GM18507 (cell line): ENCODE measurements at places on chromosomes 7 and 10.

GRCh38 chr7:85014936-85015660 lies 171.8 kb downstream of the SEMA3D start:
- no peak for DNase-seq

GRCh38 chr10:28948046-28948445 lies 270.7 kb downstream of the BAMBI start:
- DNase-seq = no peak

DNA sequence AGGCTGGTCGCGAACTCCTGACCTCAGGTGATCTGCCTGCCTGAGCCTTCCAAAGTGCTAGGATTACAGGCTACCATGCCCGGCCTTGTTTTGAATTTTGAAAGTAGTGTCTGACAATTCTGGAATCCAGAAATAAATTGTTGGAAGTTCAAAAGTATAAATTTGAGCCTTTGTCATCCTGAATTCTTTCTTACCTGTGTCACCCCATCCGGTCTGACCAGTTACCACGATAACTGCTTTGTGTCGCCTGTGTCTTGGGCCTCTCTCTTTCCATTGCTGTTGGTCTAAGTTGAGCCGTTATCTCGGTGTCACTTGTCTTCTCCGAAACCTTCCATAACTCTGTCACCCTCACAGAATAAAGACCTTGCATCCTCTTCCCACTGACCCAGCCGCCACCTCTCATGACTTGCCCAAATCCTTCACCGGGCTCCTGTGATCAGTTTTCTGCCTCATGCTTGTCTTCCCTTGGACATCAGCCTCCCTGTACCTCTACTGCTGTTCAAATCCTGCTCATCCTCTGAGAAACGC lies 18.6 kb downstream of the CUL1 start:
- no peak for DNase-seq

- no peak for DNase-seq
These were observed 513.5 kb downstream of the PTPRN2 start for GRCh38 chr7:158073845-158074840.

- DNase-seq = no peak
These were observed 48.4 kb upstream of the SEMA3C start for GRCh38 chr7:80967071-80967916.

DNA sequence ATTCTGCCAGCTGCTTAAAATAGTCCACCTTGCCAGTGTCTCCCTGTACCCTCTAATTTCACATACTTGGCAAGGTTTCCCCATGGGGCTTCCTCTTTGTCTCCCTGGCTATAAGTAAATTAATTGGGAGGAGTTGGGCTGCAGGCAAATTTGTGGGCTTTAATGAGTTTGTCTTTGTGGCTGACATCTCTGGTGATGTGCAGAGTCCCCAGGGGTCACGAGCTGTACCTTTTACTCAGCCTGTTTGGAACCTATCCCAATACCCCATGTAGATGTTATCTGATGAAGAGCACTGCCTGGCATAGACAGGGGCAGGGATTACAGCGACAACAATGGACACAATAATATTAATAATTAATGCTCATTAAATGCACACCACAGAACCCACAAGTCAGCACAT lies 132.5 kb downstream of the SLIT1 start:
- no peak for DNase-seq

- no peak for DNase-seq
These were observed 75.4 kb downstream of the WDR11 start for GRCh38 chr10:120926611-120927010.

- no peak for DNase-seq
These were observed 22.8 kb downstream of the FAM107B start for GRCh38 chr10:14751921-14752320.

GRCh38 chr10:13790196-13790595 lies 203.4 kb downstream of the PRPF18 start:
- DNase-seq = no peak

DNA sequence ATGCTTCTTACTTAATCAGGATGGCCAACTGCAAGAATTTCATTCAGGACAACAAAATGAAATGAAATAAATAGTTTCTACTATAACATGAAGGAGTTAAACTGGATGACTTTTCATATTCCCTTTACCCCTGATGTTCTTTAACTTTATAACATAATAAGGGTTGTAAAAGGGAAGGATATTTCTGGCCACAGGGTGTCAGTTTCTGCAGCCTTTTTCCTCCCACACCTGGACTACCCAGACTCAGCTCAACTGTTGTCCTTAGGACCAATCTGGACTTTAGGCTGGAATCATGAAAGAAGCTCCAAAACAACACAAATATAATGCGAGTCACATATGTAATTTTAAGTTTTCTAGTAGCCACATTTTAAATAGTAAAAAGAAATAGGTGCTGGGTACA lies 43.4 kb downstream of the PRPS1L1 start:
- DNase-seq = no peak

DNA sequence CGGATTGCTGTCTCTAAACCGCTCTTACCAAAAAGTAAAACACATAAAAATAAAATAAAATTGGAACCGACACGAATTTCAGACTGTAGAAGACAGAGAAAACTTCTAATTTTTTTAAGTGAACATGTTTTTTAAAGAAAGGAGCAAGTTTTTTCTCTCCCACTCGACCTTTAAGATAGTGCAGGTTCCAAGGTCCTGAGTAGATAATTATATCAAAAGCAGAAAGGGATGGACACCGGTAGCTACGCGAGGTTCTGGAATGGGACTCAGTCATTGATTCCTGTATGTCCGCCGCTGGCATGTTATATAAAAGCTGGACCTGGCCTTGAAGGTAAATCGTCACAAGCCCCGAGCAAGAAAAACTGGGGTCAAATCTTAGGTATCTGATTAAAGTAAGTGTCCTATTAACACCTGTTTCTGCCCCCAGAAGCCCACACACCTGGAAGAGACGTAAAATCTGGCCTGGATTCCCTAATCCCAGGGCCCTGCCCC lies 462 bp upstream of the CISD1 start:
- no peak for DNase-seq

GRCh38 chr10:86413046-86413728 lies 46.6 kb upstream of the GRID1 start:
- DNase-seq = no peak

GRCh38 chr7:78770422-78771410 lies 682.8 kb downstream of the MAGI2 start:
- DNase-seq = no peak

GRCh38 chr10:107433605-107434004 lies 269.1 kb upstream of the SORCS1 start:
- no peak for DNase-seq

DNA sequence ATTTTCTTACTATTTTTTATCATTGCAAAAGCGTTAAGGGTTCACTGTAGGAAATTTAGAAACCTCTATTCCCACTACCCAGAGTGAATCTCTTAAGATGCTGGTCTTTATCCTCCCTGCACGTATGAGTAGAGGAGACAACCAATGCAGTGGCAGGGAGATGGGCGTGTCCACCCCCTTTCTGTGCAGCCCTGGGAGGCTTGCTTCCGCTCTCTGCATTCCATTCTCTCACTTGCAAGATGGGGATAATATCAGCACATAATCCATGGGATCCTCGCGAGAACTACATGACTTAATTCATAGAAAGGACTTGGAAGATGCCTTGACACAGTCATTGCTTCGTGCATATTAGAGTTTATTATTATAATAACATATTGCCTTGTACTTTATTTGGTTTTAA lies 196.2 kb downstream of the KLF6 start:
- no peak for DNase-seq

DNA sequence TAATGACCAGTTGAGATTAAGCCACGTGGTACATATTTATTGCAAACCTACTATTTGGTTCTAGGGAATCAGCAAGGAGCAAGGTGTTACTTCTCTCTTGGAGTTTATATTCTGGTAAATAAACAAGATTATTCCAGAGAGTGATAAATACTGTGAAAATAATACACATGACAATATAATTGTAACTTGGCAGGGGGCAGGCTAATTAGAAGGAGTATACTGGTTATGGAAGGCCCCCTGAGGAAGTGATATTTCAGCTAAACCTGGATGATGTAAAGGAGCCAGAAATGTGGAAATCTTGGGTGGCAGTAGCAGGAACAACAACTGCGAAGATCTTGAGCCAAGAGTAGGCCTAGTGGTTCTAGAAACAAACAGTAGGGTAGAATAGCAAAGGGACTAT lies 111.8 kb downstream of the SDK1 start:
- DNase-seq = no peak

DNA sequence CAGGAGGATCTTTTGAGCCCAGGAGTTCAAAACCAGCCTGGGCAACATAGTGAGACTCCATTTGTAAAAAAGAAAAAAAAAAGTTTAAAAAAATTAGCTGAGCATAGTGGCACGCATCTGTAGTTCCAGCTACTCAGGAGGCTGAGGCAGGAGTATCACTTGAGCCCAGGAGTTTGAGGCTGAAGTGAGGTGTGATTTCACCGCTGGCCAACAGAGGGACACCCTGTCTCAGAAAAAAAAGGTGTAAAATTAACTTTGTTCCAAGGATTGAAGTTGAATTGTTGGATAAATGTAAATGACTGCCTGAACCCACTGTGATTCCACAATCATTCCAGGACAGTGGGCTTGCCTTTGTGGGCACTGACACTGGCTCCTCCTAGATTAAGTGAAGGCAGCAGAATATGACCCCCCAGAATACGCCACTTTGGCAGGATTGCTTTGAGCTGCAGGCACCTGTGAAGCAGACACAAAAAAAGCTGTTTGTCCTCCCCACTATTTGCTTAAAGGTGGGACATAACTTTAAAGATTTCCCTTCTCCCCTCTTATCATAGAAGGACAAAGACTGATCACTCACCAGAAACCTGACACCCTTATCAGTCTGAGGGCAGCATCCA lies 57.2 kb upstream of the FOXI2 start:
- no peak for DNase-seq

DNA sequence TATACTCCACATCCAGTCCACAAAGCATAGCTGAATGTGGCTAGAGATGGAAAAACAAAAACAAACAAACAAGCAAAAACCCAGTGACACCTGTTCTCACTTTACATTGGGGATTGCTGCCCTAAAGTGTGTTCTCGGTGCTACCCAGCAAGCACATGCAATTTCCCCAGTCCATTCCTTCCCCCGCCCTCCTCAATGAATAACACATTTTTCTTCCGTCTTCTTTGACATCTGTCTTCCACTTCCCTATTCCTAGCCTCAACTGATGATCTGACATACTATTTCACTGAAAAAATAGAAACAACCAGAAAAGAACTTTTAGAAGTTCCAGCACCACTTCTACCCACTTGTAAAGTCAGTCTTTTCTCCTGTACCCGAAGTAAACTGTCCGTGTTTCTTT lies 147.1 kb downstream of the MALRD1 start:
- no peak for DNase-seq

DNA sequence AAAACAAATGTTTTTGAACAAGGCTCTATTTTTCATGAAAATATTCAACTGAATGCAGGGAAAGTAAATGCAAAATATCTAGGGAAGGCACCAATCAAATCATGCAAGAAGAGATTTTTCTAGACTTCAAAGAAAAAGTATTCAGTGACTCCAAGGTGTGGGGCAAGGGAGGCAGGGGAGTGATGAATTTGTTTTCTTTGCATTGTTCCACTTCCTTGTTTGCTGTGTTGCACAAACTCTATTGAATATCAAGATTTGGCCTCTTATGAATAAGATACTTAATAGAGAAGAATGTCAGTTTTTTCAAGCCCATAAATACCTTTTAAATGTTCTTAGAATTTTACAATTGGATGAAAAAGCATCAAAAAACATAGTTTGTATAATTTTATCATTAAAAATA lies 26.4 kb downstream of the STEAP1 start:
- DNase-seq = no peak

DNA sequence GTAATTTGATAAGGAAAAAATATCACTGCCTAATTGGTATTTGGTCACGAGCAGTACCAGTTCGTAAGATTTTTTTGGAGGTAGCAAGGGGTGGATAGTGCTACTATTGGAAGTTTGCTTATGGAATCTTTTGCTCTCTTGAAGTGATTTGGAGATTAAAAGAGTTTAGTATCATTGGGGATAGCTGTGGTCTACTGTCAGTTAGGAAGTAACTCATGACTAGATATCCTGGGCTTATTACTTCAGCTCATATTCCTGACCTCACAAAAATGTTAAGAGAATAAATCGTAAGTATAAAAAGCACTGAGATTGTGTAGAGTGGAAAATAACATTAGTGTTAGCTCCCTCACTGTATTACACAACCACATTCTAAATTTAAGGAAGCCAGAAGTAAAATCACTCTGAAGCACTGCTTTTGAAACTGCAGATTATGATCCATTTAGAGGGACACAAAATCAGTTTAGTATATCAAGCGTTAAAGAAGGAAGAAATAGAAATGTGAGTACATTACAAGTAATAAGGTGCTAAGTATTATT lies 22.6 kb downstream of the SGPL1 start:
- no peak for DNase-seq

DNA sequence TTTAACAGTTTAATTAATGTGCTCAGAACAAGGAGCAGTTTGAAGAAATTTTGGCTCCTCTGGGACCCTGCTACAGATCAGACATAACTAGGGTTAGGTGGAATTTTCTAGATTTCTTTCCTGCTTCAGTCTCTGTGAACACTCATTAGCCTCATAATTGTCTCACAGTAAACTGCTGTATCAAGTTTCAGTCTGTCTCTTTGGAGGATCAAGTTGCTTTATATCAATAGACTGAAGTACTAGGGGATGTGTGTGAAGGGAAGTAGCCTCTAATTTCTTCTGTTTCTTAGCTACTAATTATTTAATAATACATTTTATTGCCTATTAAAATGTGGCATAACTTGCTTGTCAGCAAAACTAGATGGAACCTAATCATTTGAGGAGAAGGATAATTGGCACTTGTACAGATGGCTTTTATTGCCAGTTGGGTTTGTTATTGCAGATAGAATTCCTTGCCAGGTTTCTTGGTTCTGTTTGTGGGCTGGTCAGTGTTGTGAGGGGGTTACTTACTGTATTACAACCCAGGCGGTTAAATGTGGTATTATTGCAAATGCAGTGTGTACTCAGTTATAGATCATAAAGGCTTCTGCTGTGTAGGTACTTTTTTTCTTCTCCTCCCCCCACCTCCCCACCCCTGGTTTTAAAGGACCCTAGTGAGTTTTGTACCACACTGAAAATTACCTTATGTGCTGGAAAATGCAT lies 758.0 kb downstream of the AUTS2 start:
- no peak for DNase-seq

GRCh38 chr7:45191396-45191795 lies 33.8 kb downstream of the RAMP3 start:
- no peak for DNase-seq

DNA sequence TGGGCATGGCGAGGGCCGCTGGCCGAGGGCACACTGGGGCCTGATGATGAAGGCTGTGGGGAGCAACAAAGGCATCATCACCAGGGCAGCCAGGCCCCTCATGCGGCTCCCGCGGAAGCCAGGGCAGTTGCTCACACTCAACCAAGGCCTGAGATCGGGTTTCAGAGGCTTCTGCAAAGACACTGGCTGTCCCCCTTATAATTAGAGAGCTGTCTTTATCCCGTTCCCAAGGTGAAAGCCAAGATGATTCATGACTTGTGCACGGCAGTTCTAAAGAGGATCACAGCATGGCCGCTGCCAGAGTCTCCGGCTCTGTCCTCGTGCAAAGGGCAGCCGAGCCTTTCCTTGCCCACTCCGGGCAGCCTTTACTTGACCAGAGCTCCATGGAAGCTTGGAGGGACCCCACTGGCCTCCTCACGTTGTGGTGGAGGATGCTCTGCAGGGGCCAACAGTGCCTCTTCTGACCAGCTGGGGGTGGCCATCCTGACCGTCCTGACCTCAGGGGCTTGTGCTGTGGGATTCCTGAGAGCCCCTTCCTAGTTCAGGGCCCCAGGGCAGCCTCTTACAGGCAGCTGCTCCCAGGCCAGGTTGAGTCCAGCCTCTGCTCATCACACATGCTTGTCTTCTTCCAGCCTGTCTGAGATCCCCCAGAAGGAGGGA lies 82.3 kb downstream of the PRKAG2 start:
- no peak for DNase-seq

- DNase-seq = no peak
These were observed 49.0 kb downstream of the NT5C2 start for GRCh38 chr10:103144041-103144440.

GRCh38 chr7:108824840-108825580 lies 255.3 kb downstream of the DNAJB9 start:
- no peak for DNase-seq
